ENCODE measurements at places on chromosomes 2 and 18. TPM values are rescaled to one million over a fixed set of nuclear protein-coding genes. Genes with fewer than 3 reads are reported as not detected.

The SLC40A1 gene
- 1.4 TPM for total RNA-seq

The CHAC2 gene
- total RNA-seq: 5.1 TPM

The TBC1D8 gene
- 14.7 TPM for total RNA-seq

The BMP10 gene
- total RNA-seq: not detected

The POTEC gene
- total RNA-seq: not detected

The TBR1 gene
- not detected for total RNA-seq

The KCNJ13 gene
- not detected for total RNA-seq

The SAP130 gene
- total RNA-seq: 2.8 TPM

The EVA1A gene
- 44.8 TPM for total RNA-seq

The GRHL1 gene
- total RNA-seq: 14.1 TPM

The CRYGC gene
- not detected for total RNA-seq

The MBD2 gene
- total RNA-seq: 31.3 TPM

The AMER3 gene
- total RNA-seq: not detected

The GPR17 gene
- not detected for total RNA-seq

The FKBP1B gene
- 13.7 TPM for total RNA-seq

The VIT gene
- total RNA-seq: not detected

The SMAD7 gene
- total RNA-seq: 31.3 TPM

The TXNL4A gene
- total RNA-seq: 63.9 TPM

The ATOH8 gene
- not detected for total RNA-seq

The IL36B gene
- total RNA-seq: not detected

The ALPG gene
- total RNA-seq: not detected
